ENCODE measurements at places on chromosomes 1 and 21. TPM values are rescaled to one million over a fixed set of nuclear protein-coding genes. Genes with fewer than 3 reads are reported as not detected.

DNA sequence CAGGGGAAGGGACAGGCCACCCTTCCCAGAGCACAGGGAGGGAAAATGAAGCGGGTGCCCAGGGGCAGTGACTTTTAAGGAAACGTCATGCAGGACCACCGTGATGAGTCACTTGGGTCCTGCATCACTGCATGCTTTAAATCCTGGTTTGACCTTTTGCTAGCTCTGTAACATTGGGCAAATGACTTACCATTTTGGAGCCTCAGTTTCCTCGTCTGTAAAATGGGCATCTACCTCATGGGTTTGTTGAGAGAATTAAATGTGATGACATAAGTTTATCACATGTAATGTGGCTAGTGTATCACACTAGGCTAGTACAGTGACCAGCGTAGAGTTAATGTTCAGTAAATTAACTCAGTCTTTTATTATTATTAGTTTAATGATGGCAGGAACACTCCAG, 114.8 kb upstream of the IGSF21 start:
- no peak overlapping the region for H3K27ac ChIP-seq
- no peak for DNase-seq
- no peaks in the 10 kb centered on the region for H3K4me1 ChIP-seq
- H3K36me3 ChIP-seq, result no peaks in the 10 kb centered on the region

The ANKRD34A gene
- not detected for total RNA-seq

DNA sequence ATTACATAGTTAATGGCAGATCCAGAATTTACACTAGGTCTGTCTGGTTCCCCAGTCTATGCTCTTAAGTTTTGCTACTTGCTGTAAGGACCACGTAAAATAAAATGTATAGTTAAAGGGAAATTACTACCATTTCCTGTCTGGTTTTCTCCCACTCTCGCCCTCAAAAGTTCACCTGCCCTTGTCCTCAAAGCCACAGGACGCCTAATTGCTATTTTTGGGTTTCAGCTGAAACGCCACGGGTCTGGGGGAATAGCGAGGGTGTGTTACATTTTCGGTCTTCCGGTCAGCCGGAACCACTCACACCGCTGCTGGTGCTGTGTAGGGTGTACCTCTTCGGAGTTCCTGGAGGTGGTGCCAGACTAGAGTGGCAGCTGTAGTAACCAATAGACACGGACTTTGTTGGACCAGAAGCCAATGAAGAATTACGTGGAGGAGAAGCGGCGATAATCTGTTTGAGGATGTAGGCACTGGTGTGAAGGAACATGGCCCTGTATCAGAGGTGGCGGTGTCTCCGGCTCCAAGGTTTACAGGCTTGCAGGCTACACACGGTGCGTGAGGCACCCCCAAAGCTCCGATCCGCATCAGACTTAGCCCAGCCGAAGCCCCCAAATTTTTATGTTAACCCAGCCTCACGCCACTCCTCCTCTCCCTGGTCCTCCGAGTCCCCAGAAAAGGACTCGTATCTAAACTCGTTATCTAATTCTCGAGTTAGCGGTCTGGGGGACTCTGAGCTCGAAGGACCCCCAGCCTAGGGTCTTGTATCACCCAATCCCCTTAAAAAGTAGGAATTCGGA, at the start of gene TARS2:
TSS of gene TARS2 (plus strand) at position 454 of the 797 bp plus-strand sequence. CDS start at position 486, 32 bp downstream.
- peak; percentile 98 for DNase-seq
- H3K36me3 ChIP-seq, result no peaks in the 10 kb centered on the region
- H3K4me1 ChIP-seq, result peaks cover 4% of the 10 kb centered on the region
- H3K27me3 ChIP-seq, result no peaks in the 10 kb centered on the region
- H3K27ac ChIP-seq, result peak within 1 kb of the TSS; percentile 89

The CELA2B gene
- not detected for total RNA-seq

DNA sequence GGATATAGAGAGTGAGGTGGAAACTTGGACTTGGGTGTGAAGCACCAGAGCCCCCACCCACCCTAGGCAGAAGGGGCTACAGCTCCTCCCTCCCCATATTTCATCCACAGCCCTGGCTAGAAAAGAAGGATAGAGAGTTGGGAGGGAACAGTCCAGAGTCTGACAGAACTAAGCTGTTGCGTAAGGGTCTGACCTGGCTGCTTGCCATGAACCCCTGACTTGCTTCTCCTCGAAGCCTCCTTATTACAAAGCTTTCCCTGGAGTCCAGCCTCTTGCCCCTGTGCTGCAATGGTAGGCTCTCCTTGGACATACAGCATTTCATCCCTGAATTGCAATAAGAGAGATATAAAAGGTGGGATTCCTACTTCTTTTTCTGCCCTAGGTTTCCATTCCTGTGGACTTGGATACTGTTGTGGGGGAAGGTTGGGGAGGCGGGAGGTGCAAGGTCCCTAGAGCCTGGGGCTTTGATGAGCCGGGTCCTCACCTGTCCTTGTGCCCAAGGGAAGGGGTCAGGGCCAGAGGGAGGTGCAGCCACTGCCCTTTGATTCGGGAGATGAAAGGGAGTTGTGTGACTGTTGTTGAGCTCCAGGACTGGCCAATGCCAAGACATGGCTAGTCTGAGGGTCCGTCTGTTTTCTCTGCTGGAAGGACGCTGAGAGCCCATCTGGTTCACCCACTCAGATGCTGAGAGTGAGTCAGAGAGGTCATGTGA, 2.7 kb downstream of the RHBG start:
- no peak overlapping the region for H3K4me3 ChIP-seq
- no peaks in the 10 kb centered on the region for H3K4me1 ChIP-seq
- DNase-seq, result no peak
- no peak overlapping the region for H3K27ac ChIP-seq
- no peaks in the 10 kb centered on the region for H3K36me3 ChIP-seq

The SDC3 gene
- 12.4 TPM for total RNA-seq
